ENCODE measurements at places on chromosomes 3 and 15.
A peak's percentile ranks its signal among the peaks of the same experiment; 100 is the strongest.

- DNase-seq: peak; percentile 38
Measured at GRCh38 chr3:104564045-104564643, 802.6 kb upstream of the ALCAM start.

- no peak for DNase-seq
Measured at GRCh38 chr3:49020330-49021212, 1.4 kb upstream of the NDUFAF3 start.

DNA sequence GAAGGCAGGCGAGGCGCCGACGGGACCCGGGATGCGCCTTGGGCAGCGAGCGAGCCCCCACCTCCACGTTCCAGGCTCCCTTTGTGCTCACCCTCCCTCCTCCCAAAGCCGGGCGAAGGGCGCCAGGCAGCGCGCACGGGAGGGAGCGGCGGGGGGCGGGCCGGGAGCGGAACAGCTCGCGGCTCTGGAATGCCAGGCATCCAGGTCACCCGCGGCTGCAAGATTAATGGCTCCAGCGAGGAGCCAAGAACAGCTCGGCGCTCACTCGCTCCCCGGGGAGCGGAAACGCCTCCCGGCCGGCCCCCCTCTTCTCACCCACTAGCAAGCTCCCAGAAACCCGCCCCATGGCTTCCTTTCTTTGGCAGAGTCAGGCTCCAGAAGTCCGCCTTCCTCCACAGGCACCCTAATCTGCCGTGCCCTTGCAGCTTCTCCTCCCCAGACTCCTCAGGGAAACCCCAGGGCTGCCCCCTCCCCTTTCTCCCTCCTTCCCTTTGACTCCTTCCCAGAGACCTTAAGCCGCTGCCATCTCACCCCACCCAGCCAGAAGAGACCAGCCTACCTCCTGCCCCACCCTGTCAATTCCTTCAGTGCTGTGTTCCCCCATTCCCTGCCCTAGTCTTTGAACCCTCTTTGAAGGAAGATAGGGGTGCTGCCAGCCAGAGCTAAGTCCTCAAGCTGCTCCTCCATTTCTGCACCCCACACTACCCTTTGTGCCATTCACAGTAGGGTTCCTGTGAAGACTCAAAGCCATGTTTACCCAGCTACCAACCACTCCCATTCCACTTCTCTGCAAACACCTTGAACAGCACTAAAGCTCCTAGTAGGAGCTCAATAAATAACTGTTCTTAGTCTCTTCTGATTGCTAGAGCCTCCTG is 9.9 kb downstream of the AMOTL2 start:
- DNase-seq: no peak

DNA sequence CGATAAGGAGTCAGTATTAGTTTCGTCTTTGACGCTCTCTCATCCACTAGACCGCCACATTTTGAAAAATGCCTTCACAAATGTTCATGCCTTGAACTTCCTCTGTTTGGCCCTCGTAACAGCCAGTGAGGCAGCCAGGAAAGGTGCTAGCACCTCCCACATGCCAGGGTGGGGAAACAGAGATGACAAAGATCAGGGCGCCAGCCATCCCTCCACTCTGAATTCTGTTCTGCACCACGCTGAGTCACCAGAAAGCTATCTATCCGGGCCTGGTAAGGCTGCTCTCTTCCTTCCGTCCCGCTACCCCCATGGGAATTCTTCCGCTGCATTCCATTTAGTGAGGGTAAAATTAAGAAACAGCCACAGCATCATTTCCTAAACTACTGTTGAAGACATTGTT is 31.3 kb upstream of the BCL2L10 start:
- DNase-seq: no peak

DNA sequence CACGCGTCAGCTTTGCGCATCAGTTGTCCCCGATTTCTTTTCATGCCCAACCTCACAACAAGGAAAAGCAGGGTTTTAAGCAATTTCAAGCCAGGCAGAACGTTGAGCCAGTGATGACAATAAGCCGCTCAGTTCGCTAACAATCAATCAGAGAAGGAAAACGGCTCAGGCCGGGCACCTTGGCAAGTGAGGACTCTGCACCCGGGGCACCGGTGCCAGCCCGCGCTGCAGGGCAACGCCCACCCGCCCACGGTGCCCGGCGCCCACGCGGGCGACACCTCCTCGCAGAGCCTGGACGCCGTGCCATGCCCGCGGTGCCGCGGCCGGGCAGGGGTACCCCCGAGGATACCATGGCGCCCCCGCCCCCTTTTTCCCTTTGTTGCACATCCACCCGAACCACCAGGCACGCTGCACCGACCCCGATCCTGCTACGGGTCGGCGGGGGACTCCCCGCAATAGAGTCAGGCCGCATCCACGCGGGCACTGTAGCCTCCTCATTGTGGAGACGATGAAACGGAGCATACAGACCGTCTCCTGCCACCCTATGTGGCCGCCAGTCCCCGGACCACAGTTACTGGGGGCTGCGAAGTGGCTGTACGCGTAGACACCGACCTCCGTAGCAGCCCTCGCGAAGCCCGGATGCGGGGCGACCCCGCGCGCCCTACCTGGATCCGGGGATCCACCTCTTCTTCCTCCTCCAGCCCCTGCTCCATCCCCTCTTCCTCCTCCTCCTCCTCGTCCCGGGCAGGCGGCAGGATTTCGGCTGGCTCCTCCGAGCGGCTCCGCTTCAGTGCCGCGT is 581 bp downstream of the SH3BP5 start:
- no peak for DNase-seq

DNA sequence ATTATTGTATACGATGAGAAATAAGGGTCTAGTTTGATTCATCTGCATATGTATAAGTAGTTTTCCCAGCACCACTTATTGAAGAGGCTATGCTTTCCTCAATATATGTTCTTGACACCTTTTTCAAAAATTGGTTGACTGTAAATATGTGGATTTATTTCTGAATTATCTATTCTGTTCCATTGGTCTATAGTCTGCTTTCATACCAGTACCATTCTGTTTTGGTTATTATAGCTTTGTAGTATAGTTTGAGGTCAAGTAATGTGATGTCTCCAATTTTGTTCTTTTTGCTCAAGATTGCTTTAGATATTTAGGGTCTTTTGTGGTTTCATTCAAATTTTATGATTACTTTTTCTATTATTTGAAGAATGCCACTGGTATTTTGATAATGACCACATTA is 103.8 kb upstream of the LIPC start:
- DNase-seq: no peak

- DNase-seq: no peak
Measured at GRCh38 chr3:16316847-16317560, 52.0 kb downstream of the OXNAD1 start.

- no peak for DNase-seq
Measured at GRCh38 chr3:61804782-61805181, 243.4 kb downstream of the PTPRG start.
